Nucleus accumbens (tissue), 56 donors: ENCODE measurements at places on chromosomes 5 and 9.

GRCh38 chr5:73152411-73153388, 20.3 kb upstream of the TMEM174 start:
- no peak for DNase-seq

- no peak for DNase-seq
Observed at GRCh38 chr5:26492906-26493459, 545.4 kb downstream of the CDH9 start.

- no peak for DNase-seq
Observed at GRCh38 chr9:127796225-127796813, 6.4 kb upstream of the FPGS start.

GRCh38 chr9:118236625-118237024, 532.4 kb downstream of the TLR4 start:
- no peak for DNase-seq

DNA sequence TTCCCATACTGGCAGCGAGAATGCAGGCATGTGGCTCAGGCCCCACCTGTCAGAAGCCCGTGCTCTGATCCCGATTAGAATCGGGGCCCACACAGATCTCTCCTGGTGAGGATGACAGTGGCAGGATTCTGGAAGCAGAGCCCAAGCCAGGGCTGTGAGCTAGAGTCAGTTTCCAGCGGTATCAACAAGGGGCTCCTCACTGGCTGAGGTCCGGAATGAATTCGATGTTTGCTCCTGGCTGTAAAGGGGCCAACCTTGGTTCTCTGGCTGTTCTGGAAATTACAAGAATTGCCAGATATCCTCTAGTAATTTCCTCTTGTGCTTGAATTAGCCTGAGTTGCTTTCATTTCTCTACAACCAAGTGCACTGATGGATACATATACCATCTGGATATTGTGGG, 129.1 kb upstream of the SPRY4 start:
- DNase-seq: no peak

- DNase-seq: no peak
Observed at GRCh38 chr9:97527626-97528528, 26.4 kb downstream of the TMOD1 start.

DNA sequence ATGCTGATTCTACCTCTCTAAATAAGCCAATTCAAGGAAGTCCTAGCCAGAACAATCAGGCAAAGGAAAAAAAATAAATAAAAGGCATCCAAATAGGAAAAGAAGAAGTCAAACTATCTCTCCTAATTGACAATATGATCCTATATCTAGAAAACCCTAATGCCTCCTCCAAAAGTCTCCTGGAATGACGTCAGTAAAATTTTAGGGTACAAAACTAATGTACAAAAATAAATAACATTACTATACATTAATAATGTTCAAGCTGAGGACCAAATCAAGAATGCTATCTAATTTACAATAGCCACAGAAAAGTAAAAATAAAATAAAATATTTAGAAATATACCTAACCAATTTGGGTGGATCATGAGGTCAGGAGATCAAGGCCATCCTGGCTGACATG, 33.8 kb upstream of the C6 start:
- no peak for DNase-seq

- no peak for DNase-seq
Observed at GRCh38 chr5:128773378-128773777, 191.9 kb upstream of the SLC27A6 start.

DNA sequence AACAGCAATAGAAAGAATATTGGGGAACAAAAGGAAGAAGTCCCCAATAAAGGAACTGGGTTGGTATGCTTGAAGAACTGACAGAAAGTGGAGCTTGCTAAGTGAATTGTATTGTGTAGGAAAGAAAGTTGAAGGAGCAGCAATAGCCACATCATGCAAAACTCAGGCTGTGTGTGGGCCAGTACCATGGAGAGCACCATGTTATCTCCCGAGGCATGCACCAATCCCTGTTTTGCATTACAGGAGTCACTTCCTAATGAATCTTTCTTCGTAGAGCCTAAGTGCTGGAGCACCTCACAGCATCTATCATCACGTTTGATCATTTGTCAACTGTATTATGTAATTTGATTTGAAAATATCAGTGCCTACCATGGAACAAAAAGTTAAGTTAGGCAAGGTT, 137.7 kb upstream of the NMUR2 start:
- DNase-seq: no peak

DNA sequence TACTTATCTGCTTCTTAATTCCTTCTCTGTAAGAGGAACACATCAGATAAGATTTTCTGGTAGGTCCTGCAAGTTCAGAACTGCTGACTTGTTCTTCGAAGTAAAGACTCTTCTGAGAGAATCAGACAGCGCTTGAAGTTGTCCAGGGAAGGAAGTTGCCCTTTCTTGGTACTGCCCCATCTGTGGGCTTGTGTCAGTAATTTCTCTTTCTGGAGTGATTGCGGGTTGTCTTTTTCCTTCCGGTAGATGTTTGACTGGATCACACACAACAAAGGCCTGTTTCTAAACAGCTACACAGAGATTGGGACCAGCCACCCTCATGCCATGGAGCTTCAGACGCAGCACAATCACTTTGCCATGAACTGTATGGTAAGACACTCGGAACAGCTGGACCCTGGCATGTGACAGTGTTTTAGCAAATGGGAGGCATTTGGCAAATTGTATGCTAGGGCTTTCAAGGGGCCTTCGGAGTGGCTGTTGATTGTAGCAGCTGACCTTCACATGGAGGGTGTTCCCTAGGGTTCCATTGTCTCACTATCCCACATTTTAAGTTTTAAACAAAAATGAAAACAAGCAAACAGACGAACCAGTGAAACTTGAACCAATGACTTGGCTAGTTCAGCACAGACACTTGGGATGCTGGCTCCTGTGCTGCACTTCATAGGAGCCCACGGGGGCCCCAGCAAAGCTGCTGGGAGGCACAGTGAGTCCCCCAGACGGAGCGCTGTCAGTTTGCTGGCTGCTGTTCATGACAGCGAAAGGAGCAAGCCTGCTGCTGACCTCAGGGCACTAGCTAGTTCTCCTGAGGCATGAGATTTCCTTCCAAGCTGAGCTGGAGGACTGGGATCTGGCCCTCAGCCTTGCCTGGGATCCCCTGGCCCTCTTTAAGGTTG, 149.9 kb downstream of the TRIO start:
- no peak for DNase-seq

GRCh38 chr9:20599195-20599594, 23.1 kb downstream of the MLLT3 start:
- no peak for DNase-seq

DNA sequence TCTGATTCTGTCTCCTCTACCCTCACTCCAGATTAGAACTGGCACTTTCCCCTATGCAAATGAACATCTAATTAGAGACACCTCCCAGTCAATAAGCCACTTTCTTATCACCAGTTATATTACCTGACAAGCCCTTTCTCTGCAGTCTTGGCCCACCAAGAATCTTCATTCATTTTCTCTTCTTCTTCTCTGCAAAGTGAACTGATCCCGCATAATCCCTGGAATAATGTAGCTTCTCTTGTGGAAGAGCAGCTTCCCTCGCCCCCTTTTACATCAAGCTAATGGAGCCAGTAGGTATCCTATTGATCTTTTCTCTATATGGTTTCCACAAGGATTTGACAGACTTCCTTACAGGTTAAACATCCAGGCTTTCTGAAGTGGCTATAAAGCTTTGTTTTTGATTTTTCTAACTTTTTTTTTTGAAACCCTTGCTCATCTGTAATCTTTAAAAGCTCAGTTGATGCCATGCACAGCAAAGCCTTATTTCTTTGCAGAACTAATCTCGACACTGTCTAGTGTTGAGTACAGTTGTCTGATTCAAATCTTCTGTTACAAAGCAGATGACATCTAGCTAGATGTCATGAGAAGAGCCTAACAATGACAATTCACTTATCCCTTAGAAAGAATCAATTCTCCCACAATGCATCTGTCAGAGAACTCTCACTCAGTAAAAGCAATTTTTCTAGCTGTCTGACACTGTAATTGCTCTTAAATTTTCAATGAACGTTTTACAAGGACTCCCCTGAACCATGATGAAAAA, 281.4 kb downstream of the ISL1 start:
- DNase-seq: no peak

GRCh38 chr9:115412656-115413055, 294.7 kb upstream of the TNC start:
- DNase-seq: no peak

- DNase-seq: no peak
Observed at GRCh38 chr9:120855827-120856670, 13.3 kb upstream of the PSMD5 start.

DNA sequence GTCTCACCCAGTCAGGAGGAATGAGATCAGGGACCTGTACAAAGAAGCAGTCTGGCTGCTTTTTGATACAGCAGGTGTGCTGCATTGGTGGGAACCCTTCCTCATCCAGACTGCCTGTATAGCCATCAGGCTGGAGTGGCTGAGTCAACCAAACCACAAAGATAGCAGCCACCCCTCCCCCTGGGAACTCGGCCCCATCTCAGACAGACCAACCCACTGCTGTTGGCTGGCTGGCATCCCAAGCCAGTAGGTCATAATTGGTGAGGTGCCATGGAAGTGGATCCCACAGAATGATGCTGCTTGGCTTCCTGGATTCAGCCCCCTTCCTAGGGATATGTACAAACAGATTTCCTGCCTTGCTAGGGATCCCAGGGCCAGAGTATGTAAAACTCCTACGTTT, 60.9 kb downstream of the YTHDC2 start:
- no peak for DNase-seq

DNA sequence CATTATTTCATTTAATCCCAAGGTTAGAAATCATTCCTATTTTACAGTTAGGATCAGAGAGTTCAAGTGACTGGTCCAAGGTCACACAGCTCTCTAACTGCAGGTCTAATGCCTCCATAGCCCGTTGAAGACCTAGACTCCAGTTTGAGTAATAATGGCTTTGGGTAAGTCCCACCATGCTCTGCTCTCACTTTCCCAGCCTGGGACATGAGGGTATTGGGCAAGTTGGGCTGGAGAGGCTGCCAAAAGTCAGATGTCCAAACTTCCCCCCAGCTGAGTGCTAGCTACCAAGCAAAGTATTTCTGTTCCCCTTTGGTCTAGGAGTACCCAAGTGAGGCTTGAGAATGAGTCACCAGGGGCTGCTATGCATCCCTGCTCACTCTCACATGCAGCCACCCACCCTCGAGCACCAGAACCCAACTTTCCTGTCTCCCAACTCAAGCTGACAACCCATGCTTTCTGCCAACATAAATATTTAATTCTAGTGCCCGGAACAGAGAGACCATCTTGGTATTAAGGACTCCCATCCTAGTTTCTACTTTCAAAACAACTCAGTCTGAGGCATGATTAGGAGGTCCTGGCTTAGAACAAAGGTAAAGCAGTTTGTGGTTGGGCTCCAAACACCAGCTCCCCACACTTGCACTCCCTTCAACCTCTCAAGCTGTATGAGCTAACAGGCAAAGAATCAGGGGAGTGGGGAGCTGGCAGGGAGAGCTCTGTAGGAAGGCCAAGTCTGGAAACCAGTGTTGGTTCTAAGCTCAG, 236.5 kb upstream of the TRIM32 start:
- no peak for DNase-seq

DNA sequence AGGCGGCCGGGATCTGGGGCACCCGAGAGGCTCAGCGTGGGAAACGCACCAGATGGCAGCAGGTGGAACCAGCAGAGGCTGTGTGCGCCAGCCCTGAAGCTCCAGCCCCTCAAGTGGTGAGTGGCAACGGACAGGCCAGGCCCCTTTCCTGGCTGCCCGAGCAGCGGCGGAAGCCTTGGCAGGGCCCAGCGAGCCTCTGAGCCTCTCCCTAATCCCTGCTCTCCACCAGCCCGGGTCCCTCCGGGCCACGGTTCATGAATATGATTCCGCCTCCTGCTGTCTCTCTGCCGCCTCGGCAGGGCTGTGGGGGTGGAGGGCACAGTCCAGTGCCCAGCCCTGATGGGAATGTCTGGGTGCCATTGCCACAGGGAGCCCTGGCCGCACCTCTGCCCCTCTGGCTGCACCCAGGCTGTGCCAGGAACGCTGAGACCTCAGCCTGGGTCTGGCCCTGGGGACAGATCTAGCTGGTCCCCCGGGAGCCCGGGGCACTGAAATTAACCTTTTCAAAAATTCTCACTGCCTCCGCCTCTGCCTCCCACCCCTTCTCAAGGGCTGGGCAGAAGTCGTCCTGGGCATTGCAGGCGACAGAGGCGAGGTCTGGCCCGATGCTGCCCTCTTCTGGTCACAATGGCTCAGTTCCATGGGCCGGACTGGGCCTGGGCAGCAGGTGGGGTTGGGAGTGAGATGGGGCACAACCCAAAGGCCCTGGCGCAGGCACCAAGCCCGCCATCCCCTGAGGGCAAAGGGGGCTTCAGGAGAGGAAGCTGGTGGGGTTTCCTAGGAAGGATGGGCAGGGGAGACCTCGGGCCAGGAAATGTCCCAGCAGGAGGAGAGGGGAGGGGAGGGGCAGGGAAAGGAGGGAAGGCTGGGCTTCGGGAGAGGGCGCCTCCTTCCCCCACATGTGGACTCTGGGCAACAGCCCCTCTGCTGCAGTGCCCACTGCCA, 20.3 kb downstream of the CCDC187 start:
- DNase-seq: peak; percentile 73

- no peak for DNase-seq
Observed at GRCh38 chr9:125494653-125494915, 212.4 kb downstream of the MAPKAP1 start.

DNA sequence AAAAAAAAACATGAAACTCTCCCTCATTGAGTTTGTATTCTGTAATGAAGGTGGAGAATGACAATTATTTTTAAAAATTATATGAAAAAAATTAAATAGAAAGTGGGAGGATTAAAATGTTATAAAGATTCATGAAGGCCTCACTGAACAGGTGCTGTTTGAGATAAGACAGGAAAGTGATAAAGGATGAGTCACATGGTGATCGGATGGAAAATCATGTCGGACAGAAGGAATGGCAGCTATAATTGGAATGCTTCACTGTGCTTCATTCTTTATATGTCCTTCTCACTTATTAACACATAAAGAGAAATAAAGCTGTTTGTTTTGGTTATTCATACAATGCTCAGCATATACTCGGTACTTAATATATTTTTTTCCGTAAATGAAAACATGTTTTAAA, 464.5 kb upstream of the RGMB start:
- no peak for DNase-seq

GRCh38 chr9:4515958-4516375, 25.7 kb downstream of the SLC1A1 start:
- DNase-seq: no peak

DNA sequence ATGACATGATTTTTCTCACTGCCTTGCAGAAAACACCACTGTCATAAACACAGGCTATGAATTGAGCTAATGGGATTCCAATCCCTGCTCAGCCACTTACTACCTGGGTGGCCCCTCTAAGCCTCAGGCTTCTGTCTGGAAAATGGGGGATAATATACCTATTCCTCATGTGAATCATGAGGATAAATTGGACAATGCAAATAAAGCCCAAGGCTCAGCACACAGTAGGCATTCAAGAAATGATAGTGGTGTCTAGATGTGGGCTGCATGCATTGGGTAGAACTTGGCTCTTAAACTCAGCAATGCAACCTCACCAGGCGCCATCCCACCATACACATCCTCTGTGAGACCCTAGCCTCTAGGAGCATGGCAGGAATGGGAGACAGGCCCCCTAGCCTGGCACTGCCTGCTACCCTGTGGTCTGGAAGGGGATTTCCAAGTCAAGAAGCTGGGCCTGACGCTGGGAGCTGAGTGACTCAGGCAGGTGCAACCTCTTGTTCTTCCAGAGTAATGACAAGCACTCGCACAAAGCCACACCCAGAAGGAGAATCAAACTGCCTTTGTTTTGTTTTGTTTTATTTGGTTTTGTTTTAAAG, 2.3 kb upstream of the TNIP1 start:
- DNase-seq: no peak

GRCh38 chr5:73954381-73954780, 328.4 kb downstream of the ARHGEF28 start:
- DNase-seq: no peak
